ENCODE measurements at places on chromosomes 6 and 20.

DNA sequence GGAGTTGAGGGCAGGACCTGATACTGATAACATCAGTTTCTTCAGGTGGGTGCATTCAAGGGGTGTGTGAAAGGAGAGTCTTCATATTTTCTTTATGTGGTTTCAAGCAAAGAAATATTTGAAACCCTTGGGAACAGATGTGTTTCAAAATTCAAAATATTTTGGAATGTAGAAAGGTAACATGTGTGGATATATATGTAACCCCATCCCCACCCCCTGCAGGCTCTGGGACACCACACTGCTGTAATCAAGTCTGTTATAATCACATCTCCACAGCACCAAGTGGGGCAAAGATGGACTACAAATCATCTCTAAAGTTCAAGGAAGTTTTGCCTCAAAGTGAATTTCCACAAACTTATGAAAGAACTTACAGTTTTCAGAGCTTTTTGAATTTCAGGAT lies 41.1 kb downstream of the CLIC5 start:
- peaks cover 13% of the 10 kb centered on the region for H3K4me1 ChIP-seq
- no peaks in the 10 kb centered on the region for H3K36me3 ChIP-seq
- H3K27me3 ChIP-seq: no peaks in the 10 kb centered on the region
- no peak overlapping the region for H3K27ac ChIP-seq
- DNase-seq: no peak

DNA sequence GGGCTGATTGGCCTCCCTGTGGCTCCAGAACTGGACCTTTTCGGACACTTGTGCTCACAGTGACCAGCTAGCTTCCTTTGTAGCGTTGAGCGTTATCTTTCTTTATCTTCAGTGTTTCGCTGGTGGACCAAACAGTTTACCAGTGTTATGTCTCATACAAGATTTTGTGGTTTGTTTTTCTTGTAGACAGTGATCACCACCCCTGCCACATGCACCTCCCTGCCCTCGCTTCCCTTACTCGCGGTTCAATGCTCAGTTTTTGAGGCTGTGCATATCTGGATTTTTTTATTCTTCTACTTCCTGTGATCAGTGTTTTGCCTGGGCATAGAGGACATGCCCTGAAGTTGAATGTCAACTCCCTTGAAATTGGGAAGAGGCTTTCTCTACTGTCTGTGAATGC lies 16.4 kb downstream of the MYT1 start:
- H3K4me3 ChIP-seq: no peak overlapping the region
- DNase-seq: no peak
- peaks cover 21% of the 10 kb centered on the region for H3K27me3 ChIP-seq
- H3K27ac ChIP-seq: no peak overlapping the region
- no peaks in the 10 kb centered on the region for H3K36me3 ChIP-seq

GRCh38 chr6:143620447-143620846 lies 57.3 kb upstream of the PHACTR2 start:
- peaks cover 33% of the 10 kb centered on the region for H3K4me1 ChIP-seq
- H3K36me3 ChIP-seq: no peaks in the 10 kb centered on the region
- no peak overlapping the region for H3K27ac ChIP-seq

GRCh38 chr6:40466986-40467539 lies 120.1 kb downstream of the LRFN2 start:
- H3K4me1 ChIP-seq: no peaks in the 10 kb centered on the region
- no peak overlapping the region for H3K27ac ChIP-seq
- no peaks in the 10 kb centered on the region for H3K36me3 ChIP-seq
- no peak overlapping the region for H3K4me3 ChIP-seq

GRCh38 chr20:56690531-56691175 lies 61.5 kb downstream of the TFAP2C start:
- peaks cover 5% of the 10 kb centered on the region for H3K27me3 ChIP-seq
- H3K27ac ChIP-seq: no peak overlapping the region
- H3K4me1 ChIP-seq: no peaks in the 10 kb centered on the region
- no peak for DNase-seq
- no peak overlapping the region for H3K4me3 ChIP-seq

GRCh38 chr6:161954699-161955276 lies 680.9 kb upstream of the AGPAT4 start:
- no peak overlapping the region for H3K27ac ChIP-seq
- no peaks in the 10 kb centered on the region for H3K4me1 ChIP-seq
- no peaks in the 10 kb centered on the region for H3K27me3 ChIP-seq
- no peaks in the 10 kb centered on the region for H3K36me3 ChIP-seq
- no peak overlapping the region for H3K4me3 ChIP-seq
- DNase-seq: no peak

- H3K27ac ChIP-seq: no peak overlapping the region
- no peaks in the 10 kb centered on the region for H3K27me3 ChIP-seq
- H3K36me3 ChIP-seq: no peaks in the 10 kb centered on the region
- no peak for DNase-seq
- H3K4me3 ChIP-seq: no peak overlapping the region
Observed at GRCh38 chr6:158856261-158856660, 37.1 kb upstream of the EZR start.

- peak overlapping the region; percentile 22 for H3K27ac ChIP-seq
- H3K4me1 ChIP-seq: peaks cover 63% of the 10 kb centered on the region
- no peak for DNase-seq
- no peak overlapping the region for H3K4me3 ChIP-seq
- H3K27me3 ChIP-seq: no peaks in the 10 kb centered on the region
- peaks cover 96% of the 10 kb centered on the region for H3K36me3 ChIP-seq
Observed at GRCh38 chr20:44955270-44955669, 4.9 kb downstream of the TOMM34 start.

- H3K4me1 ChIP-seq: peaks cover 3% of the 10 kb centered on the region
- DNase-seq: peak; percentile 23
- H3K27me3 ChIP-seq: no peaks in the 10 kb centered on the region
- no peak overlapping the region for H3K4me3 ChIP-seq
Observed at GRCh38 chr20:50885781-50886180, 45.5 kb downstream of the ADNP start.

- H3K4me3 ChIP-seq: no peak overlapping the region
- H3K36me3 ChIP-seq: peaks cover under 1% of the 10 kb centered on the region
Observed at GRCh38 chr6:24981386-24981760, 45.6 kb upstream of the RIPOR2 start.

- peak overlapping the region; percentile 87 for H3K27ac ChIP-seq
Observed at GRCh38 chr20:46552460-46553420, 2.3 kb upstream of the OCSTAMP start.

- H3K36me3 ChIP-seq: no peaks in the 10 kb centered on the region
- H3K4me1 ChIP-seq: peaks cover 46% of the 10 kb centered on the region
- H3K27ac ChIP-seq: no peak overlapping the region
- DNase-seq: no peak
Observed at GRCh38 chr6:37956711-37957275, 137.3 kb downstream of the ZFAND3 start.

- H3K4me3 ChIP-seq: peak overlapping the region; percentile 93
- H3K4me1 ChIP-seq: peaks cover 30% of the 10 kb centered on the region
- H3K27ac ChIP-seq: peak overlapping the region; percentile 95
Observed at GRCh38 chr6:137867685-137868509, 838 bp downstream of the TNFAIP3 start.

GRCh38 chr20:4073852-4074741 lies 58.7 kb upstream of the RNF24 start:
- no peaks in the 10 kb centered on the region for H3K27me3 ChIP-seq
- H3K27ac ChIP-seq: no peak overlapping the region
- peaks cover 10% of the 10 kb centered on the region for H3K4me1 ChIP-seq
- no peaks in the 10 kb centered on the region for H3K36me3 ChIP-seq
- no peak overlapping the region for H3K4me3 ChIP-seq

- no peak overlapping the region for H3K4me3 ChIP-seq
- peaks cover 32% of the 10 kb centered on the region for H3K27me3 ChIP-seq
- H3K36me3 ChIP-seq: no peaks in the 10 kb centered on the region
- H3K4me1 ChIP-seq: no peaks in the 10 kb centered on the region
- DNase-seq: no peak
- H3K27ac ChIP-seq: no peak overlapping the region
Observed at GRCh38 chr6:6393069-6393529, 72.6 kb upstream of the F13A1 start.

DNA sequence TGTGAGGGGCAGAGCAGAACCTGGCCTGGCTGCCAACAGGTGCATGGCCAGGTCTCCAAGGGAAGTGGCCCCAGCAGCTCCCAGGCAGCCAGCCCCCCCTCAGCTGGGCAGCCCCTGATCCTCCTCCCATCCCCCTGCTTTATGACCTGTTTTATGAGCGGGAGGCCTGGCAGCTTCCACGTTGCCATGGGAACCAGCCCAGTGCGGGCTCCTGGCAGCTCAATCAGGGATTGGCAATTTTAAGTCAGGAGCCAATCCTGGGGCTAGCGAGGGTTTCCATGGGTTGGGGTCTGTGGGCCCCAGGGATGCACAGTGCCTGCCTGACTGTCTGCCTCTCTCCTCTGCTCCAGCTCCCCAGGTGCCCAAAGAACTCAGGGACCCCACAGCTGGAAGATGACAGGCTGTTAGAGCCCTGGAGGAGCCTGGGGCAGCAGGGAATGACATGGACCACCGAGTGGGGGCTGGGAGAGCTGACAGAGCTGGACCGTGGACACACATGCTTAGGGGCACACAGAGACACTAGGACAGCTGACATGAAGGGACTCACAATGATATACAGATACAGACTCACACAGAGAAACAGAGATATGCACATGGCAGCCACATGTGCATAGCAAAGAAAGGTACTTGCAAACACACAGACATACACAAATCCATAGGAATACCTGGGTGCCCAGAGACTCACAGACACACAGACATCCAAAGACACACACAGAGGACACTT lies 56.5 kb upstream of the SIRPA start:
- H3K4me3 ChIP-seq: no peak overlapping the region
- H3K4me1 ChIP-seq: no peaks in the 10 kb centered on the region

DNA sequence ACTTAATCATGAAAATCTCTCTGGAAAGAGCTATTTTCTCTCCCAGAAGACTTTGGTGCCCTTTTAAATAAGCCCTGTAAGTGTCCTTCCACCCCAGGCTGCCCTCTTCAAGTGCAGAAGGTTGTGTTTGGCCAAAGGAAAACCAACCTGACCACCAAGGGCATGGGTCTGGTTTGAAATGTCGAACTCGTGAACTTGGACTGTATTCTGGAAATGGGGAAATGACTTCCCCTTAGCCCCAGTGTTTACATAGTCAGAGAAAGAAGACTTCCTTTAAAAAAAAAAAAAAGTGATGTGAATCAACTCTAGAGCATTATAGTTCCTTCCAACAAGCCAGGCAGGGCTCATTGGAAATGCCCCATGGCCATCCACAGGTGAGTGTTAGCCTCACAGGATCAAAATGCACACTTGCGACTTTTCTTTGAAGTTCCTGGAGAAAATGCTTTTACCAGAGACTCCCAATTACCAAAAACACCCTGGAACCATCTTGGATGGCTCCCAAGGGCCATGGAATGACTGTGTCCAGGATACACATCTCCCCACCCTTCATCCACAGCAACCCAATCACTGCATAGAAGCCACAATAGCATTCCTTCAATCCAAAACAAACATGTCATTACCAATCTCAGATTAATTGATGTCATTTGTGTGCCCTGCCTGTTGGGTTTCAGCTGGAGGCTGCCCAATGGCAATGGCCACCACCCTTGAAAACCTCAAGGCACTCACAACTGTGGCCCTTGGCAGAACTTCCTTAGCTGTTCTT lies 133.8 kb downstream of the CLIC5 start:
- H3K27ac ChIP-seq: no peak overlapping the region
- no peak for DNase-seq
- H3K4me1 ChIP-seq: no peaks in the 10 kb centered on the region

GRCh38 chr20:35883336-35883777 lies 70.9 kb downstream of the SCAND1 start:
- no peak overlapping the region for H3K4me3 ChIP-seq
- H3K27me3 ChIP-seq: no peaks in the 10 kb centered on the region
- peaks cover 36% of the 10 kb centered on the region for H3K36me3 ChIP-seq
- DNase-seq: no peak

GRCh38 chr6:151475653-151476523 lies 17.9 kb upstream of the CCDC170 start:
- no peaks in the 10 kb centered on the region for H3K36me3 ChIP-seq
- no peak overlapping the region for H3K27ac ChIP-seq
- peaks cover 7% of the 10 kb centered on the region for H3K4me1 ChIP-seq
- H3K4me3 ChIP-seq: no peak overlapping the region
- no peaks in the 10 kb centered on the region for H3K27me3 ChIP-seq
- no peak for DNase-seq

DNA sequence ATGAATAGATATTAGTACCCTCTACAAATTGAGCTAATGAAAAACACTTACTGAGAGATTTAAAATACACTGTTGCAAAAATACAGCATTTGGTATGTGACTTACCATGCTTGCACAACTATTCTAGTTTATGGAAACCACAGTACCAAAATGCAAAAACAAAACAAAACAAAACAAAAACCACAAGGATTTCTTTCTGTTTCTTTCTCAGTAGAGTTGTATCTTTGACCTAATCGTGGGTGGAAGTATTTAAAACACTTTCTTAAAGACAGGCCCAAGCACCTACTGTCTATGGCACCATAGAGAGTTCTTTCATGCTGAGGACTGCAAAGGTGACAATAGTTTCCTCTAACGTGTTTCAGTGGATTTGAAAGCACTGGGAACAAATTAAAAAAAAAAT lies 95.3 kb upstream of the C6orf118 start:
- no peaks in the 10 kb centered on the region for H3K4me1 ChIP-seq
- no peaks in the 10 kb centered on the region for H3K36me3 ChIP-seq
- no peak overlapping the region for H3K27ac ChIP-seq
- no peak overlapping the region for H3K4me3 ChIP-seq
- no peaks in the 10 kb centered on the region for H3K27me3 ChIP-seq

DNA sequence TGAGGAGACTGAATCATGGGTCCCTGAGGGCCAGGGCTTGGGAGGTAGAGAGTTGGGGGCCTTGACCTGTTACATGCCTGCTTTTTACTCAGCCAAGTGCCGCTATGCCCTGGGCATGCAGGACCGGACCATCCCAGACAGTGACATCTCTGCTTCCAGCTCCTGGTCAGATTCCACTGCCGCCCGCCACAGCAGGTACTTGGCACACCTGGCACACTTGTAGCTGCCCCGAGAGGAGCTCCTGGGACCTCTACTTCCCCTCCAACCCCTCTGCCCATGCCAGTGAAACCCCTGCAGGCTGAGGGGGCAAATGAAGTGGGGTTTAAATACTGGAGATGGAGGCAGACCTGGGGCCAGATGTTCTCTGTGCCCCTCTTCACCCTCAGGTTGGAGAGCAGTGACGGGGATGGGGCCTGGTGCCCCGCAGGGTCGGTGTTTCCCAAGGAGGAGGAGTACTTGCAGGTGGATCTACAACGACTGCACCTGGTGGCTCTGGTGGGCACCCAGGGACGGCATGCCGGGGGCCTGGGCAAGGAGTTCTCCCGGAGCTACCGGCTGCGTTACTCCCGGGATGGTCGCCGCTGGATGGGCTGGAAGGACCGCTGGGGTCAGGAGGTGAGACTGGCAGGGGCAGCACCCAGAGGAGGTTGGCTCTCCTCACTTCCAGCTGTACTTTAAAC lies 4.6 kb downstream of the DDR1 start:
- no peak for DNase-seq
- peaks cover 5% of the 10 kb centered on the region for H3K36me3 ChIP-seq
- H3K27ac ChIP-seq: no peak overlapping the region
- peaks cover 23% of the 10 kb centered on the region for H3K4me1 ChIP-seq
- H3K27me3 ChIP-seq: no peaks in the 10 kb centered on the region
